Esophagus squamous epithelium (tissue), 5 donors: ENCODE measurements at places on chromosomes 11 and 22.

- DNase-seq: no peak
These were observed 13.6 kb downstream of the RNF215 start for GRCh38 chr22:30373331-30374325.

DNA sequence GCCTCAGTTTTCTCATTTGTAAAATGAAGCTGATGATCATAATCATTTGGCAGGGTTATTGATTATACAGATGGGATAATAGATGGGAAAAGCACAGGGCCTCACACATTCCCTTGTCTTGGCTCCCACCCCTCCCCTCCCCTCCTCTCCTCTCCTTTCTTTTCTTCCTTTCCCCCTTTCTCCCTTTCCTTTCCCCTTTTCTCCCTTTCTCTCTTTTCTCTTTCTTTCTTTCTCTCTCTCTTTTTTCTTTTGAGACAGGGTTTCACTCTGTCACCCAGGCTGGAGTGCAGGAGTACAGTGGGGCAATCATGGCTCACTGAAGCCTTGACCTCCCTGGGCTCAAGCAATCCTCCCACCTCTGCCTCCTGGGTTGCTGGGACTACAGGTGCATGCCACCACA lies 161.0 kb upstream of the NARS2 start:
- DNase-seq: no peak

DNA sequence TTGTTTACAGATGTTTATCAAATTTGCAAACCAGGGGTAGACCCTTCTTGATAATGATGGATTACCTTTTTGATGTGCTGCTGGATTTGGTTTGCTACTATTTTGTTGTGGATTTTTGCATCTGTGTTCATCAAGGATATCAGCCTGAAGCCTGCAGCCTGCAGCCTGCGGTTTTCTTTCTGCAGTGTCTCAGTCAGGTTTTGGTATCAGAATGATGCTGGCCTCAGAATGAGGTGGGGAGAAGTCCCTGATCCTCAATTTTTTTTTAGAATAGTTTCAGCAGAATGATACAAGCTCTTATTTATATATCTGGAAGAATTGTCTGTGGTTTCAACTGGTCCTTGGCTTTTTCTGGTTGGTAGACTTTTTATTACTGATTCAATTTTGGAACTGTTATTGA lies 19.7 kb upstream of the RAB38 start:
- DNase-seq: no peak

DNA sequence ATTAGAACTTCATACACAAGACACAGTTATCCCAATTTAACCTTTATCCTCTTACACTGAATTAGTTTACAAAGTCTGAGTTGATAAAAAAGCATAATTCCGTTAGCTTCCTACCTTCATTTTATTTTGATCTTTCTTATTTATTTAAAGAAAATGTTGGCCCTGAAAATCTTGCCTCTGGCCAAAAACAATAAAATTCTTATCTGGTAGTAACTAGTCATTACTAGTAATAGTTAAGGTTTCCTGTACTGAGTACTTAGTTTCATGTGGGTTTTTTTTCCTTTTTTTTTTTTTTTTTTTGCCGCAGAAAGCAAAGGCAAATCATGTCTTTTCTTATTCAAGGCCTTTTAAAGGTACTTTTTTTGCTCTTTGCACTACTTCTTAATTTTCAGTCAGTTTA lies 120.6 kb downstream of the PAX6 start:
- no peak for DNase-seq

- DNase-seq: no peak
These were observed 496 bp upstream of the TRAF6 start for GRCh38 chr11:36510594-36510942.

GRCh38 chr11:57788703-57789088 lies 27.1 kb downstream of the CTNND1 start:
- no peak for DNase-seq

- no peak for DNase-seq
These were observed 172.9 kb upstream of the MPPED2 start for GRCh38 chr11:30758946-30759504.
